ENCODE measurements at places on chromosomes 11 and 22.

DNA sequence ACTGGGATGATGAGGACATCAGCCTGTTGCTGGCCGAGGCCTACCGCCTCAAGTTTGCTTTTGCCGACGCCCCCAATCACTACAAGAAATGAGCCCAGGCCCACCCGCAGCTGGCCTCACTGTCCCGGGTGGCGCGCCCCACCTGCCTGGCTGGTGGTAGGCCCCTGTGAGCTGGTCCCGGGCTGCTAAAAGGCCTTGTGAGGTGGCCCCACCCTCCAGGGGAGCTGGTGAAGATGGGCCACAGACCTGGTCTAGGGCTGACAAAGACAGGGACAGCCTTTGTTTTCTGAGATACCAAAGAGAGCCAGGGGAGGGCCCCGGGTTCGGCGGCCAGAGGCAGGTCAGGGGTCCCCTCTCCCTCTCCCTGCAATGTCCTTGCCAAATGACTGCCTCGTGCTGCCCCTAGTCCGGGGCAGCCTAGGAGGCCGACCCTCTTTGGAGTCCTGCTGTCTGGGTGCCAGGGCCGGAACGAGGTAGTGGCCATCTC lies 411.1 kb downstream of the TBC1D22A start:
- no peak for DNase-seq

DNA sequence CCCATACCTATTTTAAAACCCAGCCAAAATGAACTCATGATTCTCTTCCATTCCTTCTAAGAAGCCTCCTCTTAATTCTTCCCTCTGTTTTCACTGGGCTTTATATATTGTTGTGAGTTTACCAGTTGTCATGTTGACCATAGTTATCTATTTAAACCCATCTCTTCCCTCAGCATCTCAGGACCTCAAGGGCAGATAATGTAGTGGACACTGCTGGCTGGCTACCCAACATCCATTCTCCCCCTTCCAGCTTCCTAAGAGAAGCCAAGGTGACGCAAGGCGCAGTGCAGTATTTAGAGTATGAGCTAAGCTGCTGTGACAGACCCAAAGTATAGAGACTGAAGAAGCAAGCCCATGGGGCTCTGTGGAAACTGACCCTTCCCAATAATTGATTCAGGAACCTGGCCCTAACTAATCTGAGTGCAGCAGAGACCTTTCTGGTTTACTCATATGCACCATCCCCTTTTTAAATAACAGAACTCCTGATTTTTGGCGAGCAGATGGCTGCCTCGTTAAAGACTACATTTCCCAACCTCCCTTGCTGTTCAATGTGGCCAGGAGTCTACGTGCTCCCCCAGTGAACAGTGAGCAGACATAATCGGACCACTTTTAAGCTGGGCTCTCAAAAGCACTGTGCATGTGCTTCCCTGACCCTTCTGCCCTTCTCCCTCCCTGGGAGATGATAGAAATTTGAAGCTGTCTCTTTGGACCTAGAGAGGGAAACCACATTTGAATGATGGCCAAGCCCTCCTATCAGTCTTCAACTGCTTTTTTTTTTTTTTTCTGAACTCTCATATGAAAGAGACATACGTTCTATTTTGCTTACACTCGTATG lies 28.1 kb upstream of the CREB3L1 start:
- peak; percentile 77 for DNase-seq

DNA sequence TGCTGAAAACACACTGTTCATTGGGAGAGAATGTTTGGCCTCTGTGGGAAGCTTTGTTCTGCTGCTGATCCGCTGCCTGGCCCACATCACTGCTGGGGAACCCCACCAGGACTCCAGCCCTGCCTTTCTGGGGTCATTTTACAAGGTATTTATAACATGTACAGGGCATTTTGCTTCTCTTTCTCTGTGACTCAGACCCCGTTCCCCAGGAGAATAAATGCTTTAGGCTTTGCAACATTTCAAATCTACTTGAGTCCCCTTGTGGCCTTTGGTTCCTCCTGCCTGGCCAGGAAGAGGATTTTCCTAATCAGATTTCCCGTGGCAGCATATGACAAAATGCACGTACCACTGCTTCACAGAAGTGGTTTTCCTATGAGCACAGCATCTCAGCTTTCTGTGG lies 43.0 kb downstream of the BTG4 start:
- peak; percentile 74 for DNase-seq

GRCh38 chr11:96642583-96642982 lies 252.8 kb downstream of the JRKL start:
- DNase-seq, result no peak

DNA sequence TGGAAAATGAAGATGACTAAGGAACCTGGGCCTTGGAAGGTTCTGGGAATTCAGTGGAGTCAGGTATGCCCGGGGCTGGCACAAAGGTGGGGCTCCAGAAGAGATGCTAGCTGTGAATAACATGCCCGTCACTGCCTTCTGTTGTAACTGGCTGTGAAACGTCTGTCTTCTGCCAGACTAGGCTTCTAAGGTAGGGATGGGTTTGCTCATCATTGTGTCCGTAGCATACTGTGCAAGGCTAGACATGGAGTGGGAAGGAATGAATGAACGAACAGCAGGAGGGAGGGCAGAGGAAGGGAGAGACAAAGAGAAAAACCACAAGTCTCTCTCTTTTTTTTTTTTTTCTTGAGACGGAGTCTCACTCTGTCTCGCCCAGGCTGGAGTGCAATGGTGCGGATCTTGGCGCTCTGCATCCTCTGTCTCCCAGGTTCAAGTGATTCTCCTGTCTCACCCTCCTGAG lies 327.4 kb downstream of the MN1 start:
- no peak for DNase-seq

GRCh38 chr22:40966726-40967085 lies 15.5 kb downstream of the RBX1 start:
- no peak for DNase-seq

GRCh38 chr11:104843150-104843836 lies 55.0 kb downstream of the CASP12 start:
- DNase-seq, result no peak

DNA sequence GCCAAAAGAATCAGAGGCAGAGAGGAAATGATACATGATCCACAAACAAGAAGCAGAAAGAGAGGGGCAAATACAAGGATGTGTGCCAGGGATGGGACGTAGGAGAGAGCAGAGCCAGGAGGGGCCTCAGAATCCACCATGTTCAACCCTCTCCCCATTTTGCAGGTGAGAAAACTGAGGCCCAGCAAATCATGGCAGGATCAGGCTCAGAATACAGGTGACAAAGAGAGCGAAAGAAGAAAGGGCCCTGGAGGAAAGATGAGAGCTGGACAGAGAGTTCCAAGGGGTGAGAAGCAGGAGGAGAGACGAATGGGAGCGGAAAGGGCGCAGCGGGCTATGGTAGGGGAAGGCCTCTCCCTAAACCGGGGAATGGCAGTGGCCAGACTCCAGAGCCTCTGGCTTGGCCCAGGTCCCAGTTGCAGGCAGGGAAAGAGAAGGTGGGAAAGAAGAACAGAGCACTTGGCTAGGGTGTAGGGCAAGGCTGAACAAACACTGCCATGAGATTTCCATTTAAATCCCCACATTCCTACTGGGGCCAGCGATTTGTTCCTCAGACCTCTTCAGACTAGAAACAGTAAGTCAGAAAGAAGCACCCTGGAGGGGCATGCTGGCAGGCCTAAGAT lies 44.4 kb upstream of the TSKU start:
- no peak for DNase-seq

GRCh38 chr11:76184551-76184993 lies 21.7 kb downstream of the WNT11 start:
- DNase-seq, result no peak

- peak; percentile 54 for DNase-seq
These were observed 55.8 kb upstream of the RRAS2 start for GRCh38 chr11:14414470-14415461.

- no peak for DNase-seq
These were observed 23.4 kb downstream of the ADAMTS15 start for GRCh38 chr11:130471731-130472433.

DNA sequence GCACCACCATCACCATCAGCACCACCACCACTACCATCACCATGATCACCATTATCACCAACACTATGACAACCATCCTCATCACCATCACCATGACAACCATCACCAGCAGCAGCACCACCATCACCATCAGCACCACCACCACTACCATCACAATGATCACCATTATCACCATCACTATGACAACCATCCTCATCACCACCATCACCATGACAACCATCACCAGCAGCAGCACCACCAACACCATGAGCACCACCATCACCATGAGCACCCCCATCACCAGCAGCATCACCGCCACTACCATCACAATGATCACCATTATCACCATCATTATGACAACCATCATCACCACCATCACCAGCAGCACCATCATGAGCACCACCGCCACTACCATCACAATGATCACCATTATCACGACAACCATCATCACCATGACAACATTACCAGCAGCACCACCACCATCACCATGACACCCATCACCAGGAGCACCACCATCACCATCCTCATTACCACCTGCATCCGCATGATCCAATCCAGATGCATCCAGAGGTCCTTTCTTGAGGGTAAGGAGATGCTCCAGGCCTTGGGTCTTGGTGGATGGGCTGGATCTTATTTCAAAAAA lies 23.8 kb downstream of the PHF21B start:
- DNase-seq, result no peak

DNA sequence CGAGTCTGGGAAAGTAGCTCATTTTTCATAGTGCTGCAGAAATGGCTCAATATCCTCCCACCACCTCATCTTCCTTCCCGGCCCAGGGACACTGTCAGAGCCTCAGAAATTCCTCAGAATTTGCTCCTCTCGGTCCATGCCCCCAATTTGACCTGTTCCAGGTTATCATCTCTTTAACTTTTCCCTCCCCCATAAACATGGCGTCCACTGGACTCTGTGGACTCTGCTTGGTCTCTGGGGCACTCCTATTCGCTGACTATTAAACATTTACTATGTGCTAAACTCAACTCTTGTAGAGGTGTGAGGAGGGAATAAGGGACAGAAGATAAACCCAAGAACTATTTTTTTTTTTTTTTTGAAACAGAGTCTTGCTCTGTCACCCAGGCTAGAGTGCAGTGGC lies 8.2 kb upstream of the PC start:
- DNase-seq, result no peak

DNA sequence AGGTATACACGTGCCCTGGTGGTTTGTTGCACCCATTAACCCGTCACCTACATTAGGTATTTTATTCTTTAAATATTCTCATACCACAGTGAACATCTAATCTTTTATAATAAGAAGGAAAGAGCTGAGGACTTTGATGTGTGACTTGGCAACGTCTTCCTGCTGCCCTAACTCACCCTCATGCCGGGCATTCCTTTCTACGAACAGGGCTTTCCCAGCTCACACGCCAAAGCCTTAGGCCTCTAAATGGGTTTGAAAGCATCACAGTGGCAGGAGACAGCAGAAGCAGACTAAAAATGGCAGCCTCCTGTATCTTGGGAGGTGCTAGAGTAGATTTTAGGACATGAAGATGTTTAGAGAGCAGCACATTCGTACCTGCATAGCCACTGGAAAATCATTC lies 52.6 kb downstream of the CLTCL1 start:
- no peak for DNase-seq

DNA sequence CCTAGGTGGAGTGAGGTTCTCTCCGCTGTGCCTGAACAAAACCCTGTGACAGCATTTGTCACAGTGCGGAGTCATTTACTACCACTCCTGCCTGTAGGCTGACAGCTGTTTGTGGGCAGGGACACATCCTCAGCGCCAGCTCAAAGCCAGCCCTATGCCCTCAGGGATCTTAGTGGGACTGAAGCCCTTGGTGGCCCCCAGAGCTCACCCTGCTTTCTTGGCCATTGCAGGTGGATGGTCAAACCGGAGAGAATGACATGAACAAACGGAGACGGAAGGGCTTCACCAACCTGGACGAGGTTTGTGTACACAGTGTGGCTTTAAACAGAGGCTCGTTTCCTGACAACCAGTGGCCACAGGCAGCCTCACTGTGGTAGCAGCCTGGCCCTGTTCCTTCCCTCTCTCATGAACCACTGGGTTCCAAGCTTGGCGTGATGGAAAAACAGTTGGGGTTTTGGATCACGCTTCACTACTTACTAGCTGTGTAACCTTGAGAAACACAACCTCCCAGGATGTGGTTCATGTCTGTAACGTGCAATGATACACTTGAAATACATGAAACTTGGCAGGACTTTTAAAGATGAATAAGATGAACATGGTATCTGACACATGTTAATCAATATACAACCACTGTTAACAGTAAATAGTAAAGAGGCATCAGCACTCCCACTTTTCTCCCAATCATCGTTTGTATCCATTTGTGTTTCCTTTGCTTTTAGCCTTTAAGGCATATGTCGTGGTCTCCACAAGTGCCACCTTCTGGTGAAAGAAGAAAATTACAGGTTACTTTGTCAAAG lies 125.8 kb downstream of the MICAL2 start:
- DNase-seq, result peak; percentile 75

DNA sequence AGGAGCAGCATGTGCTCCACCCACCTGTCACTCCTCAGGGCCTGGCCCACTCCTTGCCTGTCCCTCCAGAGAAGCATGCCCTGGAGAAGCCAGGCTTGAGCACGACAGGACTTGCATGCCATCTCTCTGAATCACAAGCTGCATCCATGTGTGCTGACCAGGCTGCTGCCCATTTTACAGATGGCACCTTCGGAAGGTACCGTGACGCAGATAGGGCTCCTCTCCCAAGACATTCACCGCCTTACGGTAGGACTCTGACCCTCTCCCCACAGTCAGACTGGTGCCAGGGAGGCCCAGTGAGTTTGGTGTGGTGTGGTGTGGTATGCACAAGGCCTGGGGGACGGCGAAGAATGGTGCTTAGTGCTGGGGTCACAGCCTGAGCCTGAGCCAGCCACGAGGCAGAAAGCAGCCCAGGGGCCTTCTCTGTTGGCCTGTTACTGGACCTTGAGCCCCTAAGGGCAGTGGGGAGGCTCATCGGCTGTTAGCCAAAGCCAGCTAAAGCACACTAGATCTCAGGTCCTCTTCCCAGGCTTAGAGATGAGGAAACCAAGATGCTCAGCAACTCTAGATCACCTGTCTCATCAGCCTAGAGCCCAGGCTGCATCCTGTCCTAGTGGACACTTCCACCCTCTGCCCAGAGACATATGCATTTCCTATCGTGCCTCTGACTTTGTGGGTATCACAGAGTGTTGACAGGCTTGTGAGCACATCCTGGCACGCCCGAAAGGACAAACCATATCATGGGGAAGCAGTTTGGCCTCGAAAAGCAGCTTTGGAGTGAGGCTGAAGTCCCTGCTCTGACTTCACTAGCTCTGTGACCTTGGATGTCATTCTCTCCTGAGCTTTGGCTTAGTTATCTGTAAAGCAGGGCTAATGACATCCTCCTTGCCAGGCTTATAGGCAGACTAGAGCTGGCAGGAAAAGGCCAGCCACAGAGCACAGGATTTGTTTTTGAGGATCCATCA lies 17.8 kb downstream of the CYB5R2 start:
- DNase-seq, result no peak

DNA sequence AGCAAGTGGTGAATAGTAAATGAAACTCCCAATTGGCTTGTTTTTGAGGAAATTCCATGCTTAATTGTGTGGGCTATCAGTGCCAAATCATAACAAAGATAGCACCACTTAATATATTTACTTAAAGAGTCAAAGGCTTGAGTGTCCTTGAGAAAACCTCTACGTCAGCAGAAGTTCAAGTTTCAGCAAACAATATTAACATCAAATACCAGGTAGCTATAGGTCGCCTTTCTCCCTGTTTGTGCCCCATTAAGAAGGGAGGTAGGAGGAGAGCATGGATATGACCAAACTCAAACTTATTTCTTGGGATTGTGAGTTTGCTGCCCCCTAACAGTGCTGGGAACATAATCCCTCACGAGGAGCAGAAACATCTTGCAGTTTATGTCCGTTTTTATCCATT lies 105.6 kb upstream of the SYN3 start:
- no peak for DNase-seq

Measured in LHCN-M2 (cell line).